ENCODE measurements at places on chromosomes 12 and 14.
A peak's percentile ranks its signal among the peaks of the same experiment; 100 is the strongest.

DNA sequence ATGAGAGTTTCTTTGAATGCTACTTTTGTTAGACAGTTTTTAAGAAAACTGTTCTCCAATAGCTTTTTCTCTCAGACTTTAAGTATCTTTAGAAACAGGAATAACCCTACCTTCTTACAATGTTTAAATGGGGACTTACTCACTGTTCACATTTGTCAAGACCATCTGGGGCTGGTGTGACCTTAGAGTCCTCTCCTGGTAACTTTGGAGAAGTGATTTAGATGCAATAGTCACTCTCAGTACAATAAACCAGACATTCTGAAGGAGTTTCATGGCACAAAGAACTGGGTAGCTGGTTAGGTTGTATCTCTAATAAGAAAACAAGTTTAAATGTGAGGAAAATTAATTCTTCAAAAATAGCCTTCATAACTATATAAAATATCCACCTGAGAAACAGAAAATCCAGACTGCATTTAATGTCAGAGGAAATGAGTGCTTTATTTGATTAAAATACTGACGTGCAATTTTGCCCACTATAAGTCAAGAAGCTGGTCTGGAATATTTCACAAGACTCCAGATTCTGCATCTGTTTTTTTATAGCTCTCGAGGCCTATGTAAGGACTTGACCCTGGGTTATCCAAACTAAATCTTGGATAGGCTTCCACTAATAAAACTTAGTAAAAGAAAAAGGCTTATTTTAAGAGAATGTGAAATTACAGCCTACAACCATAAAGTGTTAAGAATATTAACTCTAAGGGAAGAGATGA is 108.7 kb downstream of the PTGER2 start:
- no peak for DNase-seq

GRCh38 chr14:68526512-68527091 is 266.3 kb downstream of the ZFP36L1 start:
- no peak for DNase-seq

DNA sequence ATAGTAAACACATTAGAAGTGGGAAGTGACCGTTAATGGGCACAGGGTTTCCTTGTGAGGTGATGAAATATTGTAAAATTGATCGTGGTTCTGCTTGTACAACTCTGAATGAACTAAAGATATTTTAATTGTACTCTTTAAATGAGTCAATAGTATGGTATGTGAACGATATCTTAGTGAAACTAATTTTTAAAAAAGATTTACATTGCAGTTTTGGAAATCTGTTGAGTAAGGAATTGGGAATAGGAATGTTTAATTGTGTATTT is 1.7 kb downstream of the ZNF410 start:
- no peak for DNase-seq

DNA sequence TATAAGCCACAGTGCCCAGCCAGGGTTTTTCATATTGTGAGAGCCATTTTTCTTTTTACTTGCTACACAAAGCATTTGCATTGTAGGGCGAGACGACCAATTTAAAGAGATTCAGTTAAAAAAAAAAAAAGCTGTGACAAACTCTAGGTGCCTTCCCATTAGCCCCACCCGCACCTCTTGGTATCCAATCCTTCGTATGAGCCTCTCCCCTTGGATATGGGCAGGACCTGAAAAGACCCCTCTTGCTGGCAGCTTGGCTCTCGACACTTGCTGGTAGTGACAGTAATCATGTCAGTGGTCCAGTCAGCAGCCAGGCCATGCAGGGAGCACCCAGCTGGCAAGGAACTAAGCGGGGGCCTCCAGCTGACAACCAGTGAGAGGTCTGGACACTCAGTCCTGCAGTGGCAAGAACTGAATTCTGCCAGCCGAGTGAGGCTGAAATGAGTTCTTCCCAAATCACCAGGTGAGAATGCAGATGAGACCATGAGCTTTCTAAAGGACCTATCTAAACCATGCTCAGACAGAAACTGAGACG is 46.5 kb downstream of the SINHCAF start:
- DNase-seq, result no peak

- no peak for DNase-seq
Measured at GRCh38 chr12:109833307-109834189, at the start of gene TRPV4. Gene TRPV4 (minus strand): TSS chr12:109833398. CDS start chr12:109814796, 18,602 bp downstream.

- DNase-seq, result no peak
Measured at GRCh38 chr12:66365718-66366490, 63.6 kb downstream of the HELB start.

- no peak for DNase-seq
Measured at GRCh38 chr12:52285851-52286530, 5.3 kb downstream of the KRT81 start.

DNA sequence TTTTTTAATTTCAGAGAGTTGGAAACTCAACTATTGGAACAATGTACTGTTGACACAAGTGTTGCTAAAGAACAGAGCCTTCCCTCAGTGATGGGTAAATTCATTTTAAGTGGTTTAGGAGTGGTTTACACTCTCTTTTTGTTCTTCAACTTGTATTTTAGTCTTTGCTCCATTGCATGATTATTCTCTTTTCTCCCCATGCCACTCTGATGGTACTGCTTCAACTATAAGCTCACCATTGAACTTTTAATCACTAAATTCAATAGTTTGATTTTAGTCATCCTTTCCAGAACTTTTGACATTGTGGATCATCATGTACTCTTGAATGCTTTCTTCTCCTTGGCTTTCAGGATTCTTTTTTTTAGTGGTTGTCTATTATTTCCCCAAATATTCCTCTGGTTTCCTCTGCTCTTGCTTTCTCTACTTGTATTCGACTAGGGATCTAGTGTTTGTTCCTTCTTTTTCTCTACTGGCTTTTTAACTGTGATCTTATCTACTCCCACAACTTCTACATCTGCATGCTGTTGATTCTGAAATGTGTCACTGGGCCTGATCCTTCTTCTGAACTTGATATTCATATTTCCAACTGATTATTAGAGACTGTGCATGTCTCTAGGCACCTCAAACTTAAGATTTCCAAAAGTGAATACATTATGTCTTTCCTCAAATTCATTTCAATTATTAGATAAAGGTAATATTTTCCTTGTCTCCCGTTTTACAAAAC is 15.4 kb downstream of the ACTR10 start:
- no peak for DNase-seq

DNA sequence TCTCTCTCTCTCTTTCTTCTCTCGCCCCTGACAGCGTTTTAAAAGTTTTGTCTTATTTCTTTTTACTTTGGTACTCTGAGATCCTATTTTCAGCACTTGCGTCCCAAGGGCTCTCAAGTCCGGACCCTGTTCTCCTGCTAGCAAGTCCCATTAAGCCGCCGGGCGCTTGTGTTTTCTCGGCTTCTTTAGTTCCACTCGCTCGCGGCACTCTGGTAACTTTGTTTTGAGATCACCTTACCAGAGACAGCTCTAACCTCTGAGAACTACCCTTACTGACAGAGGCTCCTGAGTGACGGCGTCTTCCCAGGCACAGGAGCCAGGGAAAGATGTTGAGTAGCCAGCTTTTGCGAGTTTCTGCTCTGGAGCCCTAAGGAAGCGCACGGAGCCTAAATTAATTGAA is 2.7 kb upstream of the MYF5 start:
- DNase-seq, result no peak

GRCh38 chr14:95267306-95267705 is 52.4 kb downstream of the CLMN start:
- no peak for DNase-seq

- DNase-seq, result no peak
Measured at GRCh38 chr14:103507751-103508150, 14.9 kb downstream of the CKB start.

- no peak for DNase-seq
Measured at GRCh38 chr12:58465418-58465817, 454.9 kb downstream of the LRIG3 start.

- DNase-seq, result peak; percentile 4
Measured at GRCh38 chr12:125533434-125534029, 468.3 kb downstream of the AACS start.

GRCh38 chr14:54730156-54730961 is 163.4 kb downstream of the SAMD4A start:
- no peak for DNase-seq

DNA sequence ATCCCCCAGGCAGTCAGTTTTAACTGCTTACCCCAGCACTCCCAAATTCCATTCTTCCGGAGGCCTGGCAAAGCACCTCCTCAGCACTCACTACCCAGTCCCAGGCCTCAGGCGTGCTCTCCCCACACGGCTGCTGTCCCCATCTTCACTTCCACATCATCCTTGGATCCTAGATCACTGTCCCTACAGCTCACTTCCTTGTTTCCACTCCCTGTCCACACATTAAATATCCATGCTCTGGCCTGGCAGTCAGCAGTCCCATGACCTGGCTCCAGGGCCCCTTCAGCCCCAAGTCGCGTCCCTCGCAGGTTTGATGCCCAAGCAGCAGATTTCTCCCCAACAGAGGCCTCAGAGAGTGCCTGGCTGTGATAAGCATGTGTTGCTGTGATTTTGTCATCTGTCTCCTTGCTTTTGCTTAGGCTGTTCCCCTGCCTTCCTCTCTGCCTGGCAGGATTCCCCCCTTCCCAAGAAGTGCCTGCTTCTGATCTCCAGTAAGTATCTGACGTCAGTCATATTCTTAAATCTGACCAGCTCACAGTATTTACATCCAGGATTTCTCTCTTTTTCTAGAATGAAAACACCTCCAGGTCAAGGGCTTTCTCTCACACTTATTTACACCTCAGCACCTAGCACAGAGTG is 241.7 kb downstream of the ZFP36L1 start:
- no peak for DNase-seq

Data from stimulated activated CD4-positive, alpha-beta T cell treated with anti-CD3 and anti-CD28 coated beads, Interleukin-4, amount 100 ng/mL, for 48 hours (primary cell).